ENCODE measurements at places on chromosomes 2 and 18.

DNA sequence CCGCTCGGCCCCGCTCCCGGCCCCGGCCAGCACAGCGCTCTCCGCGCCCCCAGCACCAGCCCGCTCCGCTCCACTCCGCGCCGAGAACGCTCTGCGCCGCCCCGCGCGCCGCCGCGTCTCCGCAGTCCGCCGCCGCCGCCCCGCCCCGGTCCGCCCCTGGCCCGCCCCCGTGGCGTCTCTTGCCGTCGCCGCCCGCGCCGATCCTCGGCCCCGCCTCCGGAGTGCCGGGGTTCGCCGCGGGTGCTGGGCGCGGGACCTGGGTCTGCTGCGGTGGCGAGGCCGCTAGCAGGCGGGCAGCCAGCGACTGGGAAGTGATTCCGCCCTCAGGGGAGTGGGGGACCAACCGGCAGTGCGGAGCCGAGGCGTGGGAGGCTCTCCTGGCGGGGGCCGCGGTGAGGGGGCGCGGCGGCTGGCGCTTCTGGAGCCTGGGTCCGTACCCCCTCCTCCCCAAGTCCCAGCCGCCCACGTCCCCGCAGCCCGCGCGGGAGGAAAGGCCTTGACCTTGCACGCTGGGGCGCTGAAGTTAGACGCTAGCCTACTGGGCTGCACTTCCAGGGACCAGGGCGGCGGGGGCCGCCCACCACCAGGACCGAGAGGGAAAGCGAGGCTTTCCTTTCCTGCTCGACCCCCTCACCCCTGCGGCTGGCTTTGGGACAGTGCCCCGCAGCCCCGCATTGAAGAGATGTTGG, at the start of gene HS6ST1:
Gene HS6ST1 (minus strand): TSS at position 93 of the 689 bp plus-strand sequence. CDS start 305 bp downstream, outside the sequence.
- DNase-seq: peak; percentile 96

GRCh38 chr2:126881591-126881990, 17.1 kb upstream of the TEX51 start:
- DNase-seq: no peak

GRCh38 chr2:73253901-73254300, 19.8 kb downstream of the CCT7 start:
- DNase-seq: no peak

- no peak for DNase-seq
Observed at GRCh38 chr2:185187421-185187820, 551.2 kb upstream of the FSIP2 start.

- DNase-seq: no peak
Observed at GRCh38 chr2:73172963-73173362, 29.4 kb upstream of the NOTO start.

DNA sequence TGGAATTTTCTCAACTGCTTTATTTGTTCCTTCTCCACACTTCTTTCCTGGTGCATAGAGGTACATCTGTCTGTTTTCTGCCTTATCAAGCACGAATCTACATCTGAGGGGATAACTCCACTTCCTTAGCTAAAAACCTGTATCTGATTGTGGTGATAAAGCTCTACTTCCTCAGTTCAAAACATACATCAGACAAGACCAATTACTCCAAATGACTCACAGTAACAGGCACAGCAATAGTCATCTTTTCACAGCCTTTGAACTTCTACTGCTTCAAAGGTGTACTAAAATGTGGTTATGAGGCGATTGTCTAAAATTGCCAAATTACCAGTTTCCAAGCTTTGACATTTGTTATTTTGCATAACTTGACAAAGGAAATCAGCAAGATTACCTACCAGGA, 803.6 kb upstream of the ZEB2 start:
- DNase-seq: no peak

DNA sequence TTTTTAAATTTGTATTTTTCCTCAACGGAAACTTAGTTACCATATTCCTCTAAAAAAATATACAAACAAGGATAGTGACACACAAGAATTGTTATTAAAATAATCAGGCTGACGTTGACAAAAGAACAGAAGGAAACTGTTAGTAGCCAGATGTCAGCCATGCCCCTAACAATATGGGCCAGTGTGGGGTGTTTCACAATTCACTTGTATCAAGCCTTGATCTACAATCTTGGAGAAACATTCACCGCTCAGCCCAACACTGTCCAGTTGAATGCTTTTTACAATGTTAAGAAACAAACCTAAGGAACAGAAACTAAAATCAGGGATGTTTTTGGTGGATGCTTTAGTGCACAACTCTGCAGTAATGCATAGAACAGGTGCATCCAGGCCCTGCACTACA, 44.6 kb downstream of the TMEFF2 start:
- no peak for DNase-seq

DNA sequence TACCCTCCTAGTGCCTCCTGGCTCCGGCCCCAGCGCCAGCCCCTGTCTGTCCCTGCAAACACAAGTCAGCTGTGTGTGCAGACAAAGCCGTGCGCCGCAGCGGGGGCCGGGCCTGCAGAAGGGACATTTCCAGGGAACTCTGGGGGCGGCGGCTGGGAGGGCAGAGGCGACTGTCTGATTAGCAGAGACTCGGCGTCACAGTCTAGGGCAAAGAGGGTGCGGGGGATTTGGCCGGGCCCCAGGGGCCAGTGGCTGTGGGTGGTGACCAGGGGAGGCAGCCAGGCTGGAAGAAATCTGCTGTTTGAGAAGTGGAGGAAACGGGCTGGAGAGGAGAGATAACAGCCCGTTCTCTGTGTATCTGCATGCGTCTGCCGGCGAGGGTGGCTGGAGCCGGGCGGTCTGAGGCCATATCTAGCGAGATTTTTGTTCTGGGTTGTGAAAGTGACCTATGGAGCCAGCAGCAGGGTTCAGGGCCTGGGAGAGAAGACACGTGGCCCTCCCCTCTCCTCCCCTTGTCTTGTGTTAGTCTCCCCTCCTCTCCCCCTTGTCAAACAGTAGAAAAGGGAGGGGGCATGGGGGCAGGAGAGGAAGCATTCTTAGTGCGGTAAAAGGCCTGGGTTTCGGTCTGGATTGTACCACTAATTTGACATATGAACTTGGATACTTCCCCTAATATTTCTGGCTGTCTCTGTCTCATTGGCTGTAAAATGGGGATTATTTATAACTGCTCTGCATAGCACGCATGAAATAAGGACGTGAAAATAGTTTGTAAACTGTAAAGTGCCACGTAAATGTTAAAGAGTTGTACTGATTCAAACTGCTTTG, 169.4 kb downstream of the SMAD7 start:
- DNase-seq: no peak

DNA sequence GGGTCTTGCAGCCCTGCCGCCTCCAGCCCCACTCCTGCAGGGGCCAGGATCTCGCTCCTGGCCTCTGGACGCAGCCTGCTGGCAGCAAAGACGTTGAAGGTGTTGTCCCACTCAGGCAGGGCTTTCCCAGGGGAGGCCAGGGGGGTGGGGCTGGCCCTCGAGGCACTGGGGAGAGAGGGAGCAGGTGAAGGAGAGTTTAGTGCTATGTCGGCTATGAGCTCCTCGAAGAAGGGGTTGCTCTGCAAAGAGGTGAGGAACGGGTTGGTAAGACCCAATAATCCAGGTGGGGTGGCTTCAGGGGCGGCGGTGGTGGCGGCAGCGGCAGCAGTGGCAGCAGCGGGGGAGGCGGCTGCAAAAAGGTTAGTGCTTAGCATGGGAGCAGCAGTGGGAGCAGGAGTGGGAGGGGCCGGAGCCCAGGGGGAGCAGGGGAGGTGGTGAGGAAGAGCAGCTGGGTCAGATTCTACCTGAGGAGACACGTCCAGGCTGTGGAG, 9.7 kb upstream of the SFXN5 start:
- DNase-seq: no peak

- no peak for DNase-seq
Observed at GRCh38 chr2:72043985-72044384, 103.7 kb downstream of the CYP26B1 start.

DNA sequence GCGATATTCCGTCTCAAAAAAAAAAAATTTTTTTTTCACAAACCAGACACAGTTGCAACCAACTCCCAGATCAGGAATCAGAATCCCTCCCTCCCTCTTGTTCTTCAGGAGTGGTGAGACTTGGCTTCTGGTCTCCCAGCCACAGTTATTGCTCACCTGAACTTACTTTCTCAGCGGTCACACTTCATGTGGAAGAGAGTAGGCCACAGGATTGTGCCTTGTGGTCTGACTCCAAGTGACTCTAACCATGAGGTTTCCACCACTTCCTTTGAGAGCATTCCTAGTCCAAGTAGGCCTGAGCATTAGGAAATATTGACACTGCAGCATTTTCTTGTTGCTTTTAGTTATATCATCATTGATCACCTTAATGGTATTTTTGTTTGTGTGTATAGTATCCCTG, 12.1 kb downstream of the FMNL2 start:
- no peak for DNase-seq

- DNase-seq: peak; percentile 68
Observed at GRCh38 chr2:241863536-241863954, 4.9 kb upstream of the PDCD1 start.

DNA sequence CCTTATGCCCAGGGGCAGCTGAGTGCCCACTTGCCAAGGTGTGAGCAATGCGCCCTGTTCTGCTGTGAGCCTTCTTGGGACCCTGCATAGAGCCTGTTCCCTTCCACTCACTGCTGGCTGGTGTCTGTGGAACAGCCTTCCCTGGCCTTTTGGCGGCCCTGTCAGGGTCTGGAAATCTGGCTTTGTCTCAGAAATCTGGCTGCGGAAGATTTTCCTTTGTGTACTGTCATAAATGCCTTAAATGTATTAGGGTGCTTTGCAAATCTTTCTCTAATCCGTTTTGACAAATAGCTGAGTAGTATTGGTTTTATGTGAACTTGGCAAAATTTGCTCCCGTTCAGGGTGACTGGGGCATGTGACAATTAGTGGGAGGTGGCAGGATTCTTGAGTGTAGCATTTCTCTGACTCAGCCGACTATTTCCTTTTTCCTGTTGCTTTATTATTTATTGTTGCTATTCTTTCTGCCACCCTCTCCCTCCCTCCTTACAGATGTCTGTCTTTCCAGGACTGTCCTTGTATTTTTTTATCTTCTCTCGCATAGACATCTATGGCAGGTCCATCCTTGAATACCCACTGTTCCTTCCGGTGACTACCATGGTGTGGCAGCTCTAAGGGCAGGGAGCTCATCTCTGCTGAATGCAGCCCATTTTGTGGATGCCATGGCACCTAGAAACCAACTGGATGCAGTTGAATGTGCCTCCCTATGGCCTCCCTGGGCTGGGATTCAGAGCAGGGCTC, 41.8 kb downstream of the LDLRAD4 start:
- peak; percentile 14 for DNase-seq

DNA sequence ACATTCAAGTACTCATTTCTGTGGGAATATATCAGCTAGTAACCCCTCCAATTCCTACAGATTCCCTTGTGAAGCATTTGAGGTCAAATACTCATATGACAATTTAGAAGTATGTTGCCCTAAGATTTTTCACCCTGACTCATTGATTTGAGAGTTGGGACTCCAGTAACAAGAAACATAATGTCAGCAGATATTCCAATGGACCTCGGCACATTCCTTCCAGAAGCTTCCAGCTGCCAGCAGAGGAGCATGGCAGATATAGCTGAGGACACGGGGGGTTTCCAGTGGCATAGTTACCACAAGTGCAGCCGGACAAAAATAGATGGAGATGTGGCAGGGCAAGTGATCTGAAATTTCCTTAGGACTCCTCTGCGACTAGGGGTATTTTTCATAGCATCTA, 101.9 kb upstream of the ARHGAP28 start:
- no peak for DNase-seq

DNA sequence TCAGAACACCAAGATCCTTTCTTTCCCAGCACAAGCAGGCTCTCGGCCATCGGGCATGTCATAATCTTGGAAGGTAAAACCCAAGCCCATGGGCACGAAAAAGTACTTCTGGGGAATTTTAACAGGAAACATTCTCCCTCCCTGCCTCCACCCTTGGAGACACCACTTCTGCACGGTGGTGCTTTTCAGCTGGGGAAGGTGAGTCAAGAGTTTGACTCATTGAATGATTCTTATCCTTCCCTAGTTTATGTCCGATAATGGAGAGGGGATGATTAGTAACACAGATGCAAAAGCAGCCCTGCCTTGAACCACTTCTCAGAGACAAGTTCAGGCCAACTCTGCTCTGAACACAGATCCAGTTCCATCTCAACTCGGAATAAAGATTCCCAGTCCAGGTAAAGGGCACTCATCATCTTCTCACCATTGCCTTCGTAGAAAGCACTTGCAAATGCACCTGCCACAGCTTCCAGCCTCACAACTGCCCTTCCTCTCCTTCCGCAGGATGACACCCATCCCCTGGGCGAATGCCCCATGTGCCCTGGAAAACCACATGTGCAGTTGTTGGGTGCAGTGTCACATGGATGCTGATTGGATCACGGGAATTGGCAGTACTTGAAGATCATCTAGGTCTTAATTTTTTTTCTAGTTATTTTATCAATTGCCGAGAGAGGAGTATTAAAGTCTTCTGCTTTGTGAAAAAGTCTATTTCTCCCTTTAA, 136.2 kb downstream of the PXDN start:
- no peak for DNase-seq

DNA sequence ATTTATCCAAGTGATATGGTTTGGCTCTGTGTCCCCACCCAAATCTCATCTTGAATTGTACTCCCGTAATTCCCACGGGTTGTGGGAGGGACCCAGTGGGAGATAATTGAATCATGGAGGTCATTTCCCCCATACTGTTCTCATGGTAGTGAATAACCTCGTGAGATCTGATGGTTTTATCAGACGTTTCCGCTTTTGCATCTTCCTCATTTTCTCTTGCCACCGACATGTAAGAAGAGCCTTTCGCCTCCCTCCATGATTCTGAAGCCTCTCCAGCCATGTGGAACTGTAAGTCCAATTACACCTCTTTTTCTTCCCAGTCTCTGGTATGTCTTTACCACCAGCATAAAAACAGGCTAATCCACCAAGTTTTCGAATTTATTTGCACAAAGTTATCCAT, 20.3 kb upstream of the CHST10 start:
- DNase-seq: no peak

GRCh38 chr2:239769554-239770245, 255.4 kb downstream of the NDUFA10 start:
- no peak for DNase-seq

- no peak for DNase-seq
Observed at GRCh38 chr2:44430342-44430741, 68.6 kb downstream of the CAMKMT start.

- DNase-seq: no peak
Observed at GRCh38 chr2:130286983-130287655, 55.6 kb upstream of the IMP4 start.

DNA sequence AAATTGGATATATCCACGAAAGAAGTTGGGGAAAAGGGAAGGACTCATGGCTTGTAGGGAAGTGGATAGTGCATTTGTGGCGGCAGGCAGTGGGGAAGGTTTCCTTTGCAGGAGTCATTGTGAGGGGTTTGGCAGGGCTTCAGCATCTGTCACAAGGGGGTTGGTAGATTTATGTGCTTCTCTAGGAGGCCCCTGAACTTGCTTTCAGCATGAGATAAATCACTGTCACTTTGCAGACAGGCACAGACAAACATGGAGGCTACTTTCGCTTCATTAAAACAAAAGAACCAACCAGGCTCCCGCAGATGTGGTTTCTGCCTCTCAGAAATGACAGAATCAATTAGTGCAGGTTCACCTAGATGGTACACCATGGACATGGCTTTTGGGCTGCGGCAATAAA, 340.7 kb downstream of the TGIF1 start:
- no peak for DNase-seq

- DNase-seq: no peak
Observed at GRCh38 chr2:48162742-48163141, 256.4 kb upstream of the FBXO11 start.
